ENCODE measurements at places on chromosomes 5 and 9. TPM values are rescaled to one million over a fixed set of nuclear protein-coding genes. Genes with fewer than 3 reads are reported as not detected.

- H3K36me3 ChIP-seq, result peaks cover 11% of the 10 kb centered on the region
- H3K27ac ChIP-seq, result peak within 1 kb of the TSS; percentile 98
- H3K4me1 ChIP-seq, result peaks cover 31% of the 10 kb centered on the region
- no peaks in the 10 kb centered on the region for H3K27me3 ChIP-seq
Observed at GRCh38 chr5:141968914-141969608, at the start of gene RNF14. Gene RNF14, plus strand, starts transcription at chr5:141969105. Its CDS starts 4,484 bp downstream, at chr5:141973589.

- no peak overlapping the region for H3K4me3 ChIP-seq
- H3K27me3 ChIP-seq, result no peaks in the 10 kb centered on the region
- H3K36me3 ChIP-seq, result no peaks in the 10 kb centered on the region
- H3K27ac ChIP-seq, result peak overlapping the region; percentile 44
Observed at GRCh38 chr9:111094433-111094924, 56.2 kb upstream of the LPAR1 start.

DNA sequence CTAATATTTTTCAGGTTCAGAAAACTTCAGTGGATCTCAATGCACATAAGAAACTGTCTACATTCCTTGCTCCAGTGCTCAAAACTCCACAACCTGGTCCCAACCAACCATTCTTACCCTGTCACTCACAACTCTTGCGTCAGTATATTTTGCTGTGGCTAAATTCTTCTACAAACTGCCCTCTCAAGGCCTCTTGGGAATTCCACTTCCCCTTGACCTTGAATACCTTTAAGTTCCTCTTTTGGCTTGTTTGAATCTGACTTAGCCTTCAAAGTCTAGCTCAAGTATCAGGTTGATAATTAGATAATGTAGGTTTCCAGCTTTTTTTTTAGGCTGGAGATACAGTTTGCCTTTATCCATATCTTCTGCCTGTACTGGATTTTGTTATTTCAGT lies 128.3 kb downstream of the SLF1 start:
- H3K36me3 ChIP-seq, result no peaks in the 10 kb centered on the region
- DNase-seq, result no peak
- H3K4me3 ChIP-seq, result no peak overlapping the region
- no peaks in the 10 kb centered on the region for H3K4me1 ChIP-seq
- H3K27me3 ChIP-seq, result peaks cover 6% of the 10 kb centered on the region

Gene GAS1
- 304 TPM for total RNA-seq

DNA sequence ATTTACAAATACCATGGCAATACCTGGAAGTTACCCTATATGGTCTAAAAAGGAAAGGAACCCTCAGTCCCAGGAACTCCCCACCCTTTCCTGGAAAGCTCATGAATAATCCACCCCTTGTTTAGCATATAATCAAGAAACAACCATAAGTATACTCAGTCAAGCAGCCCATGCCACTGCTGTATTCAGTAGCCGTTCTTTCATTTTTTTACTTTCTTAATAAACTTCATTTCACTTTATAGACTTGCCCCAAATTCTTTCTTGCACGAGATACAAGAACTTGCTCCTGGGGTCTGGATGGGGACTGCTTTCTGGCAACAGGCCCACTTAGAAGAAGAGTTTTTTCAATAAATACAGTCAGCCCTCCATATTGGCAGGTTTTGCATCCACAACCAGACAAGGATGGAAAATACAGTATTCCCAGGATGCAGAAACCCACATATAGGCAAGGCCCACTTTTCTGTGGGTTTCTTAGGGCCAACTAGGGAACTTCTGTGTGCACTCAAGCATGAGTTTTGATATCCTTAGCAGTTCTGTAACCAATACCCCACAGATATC lies 2.8 kb upstream of the TBCA start:
- no peak overlapping the region for H3K27ac ChIP-seq
- DNase-seq, result no peak
- peaks cover 1% of the 10 kb centered on the region for H3K36me3 ChIP-seq
- H3K4me1 ChIP-seq, result peaks cover 21% of the 10 kb centered on the region
- H3K27me3 ChIP-seq, result no peaks in the 10 kb centered on the region

DNA sequence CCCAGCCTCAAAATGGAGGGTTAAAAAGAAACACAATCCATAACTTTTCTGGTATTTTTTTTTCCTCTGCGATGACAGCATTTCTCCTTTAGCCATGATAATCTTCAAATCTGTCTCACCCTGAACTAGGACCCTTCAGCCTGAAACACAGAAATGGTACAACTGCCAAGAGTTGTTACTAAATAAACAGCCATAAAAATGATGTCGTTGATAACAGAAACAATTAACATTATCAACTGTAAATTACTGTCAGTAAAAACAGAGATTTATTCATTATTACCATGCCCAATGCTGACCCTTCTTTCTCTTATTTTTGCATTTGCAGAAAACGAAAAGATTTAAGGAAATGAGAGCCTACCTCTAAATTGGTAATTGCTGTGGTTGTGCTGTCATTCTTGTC lies 19.4 kb upstream of the MIER3 start:
- H3K36me3 ChIP-seq, result no peaks in the 10 kb centered on the region
- H3K27me3 ChIP-seq, result peaks cover 71% of the 10 kb centered on the region
- no peak for DNase-seq
- no peaks in the 10 kb centered on the region for H3K4me1 ChIP-seq

Gene HAUS6
- 8.6 TPM for total RNA-seq

- H3K27ac ChIP-seq, result no peak overlapping the region
- H3K4me3 ChIP-seq, result no peak overlapping the region
- no peaks in the 10 kb centered on the region for H3K27me3 ChIP-seq
- peaks cover 44% of the 10 kb centered on the region for H3K36me3 ChIP-seq
- peaks cover 5% of the 10 kb centered on the region for H3K4me1 ChIP-seq
Observed at GRCh38 chr5:119470851-119471451, 18.7 kb downstream of the HSD17B4 start.

Gene SEMA6A
- 2.3 TPM for total RNA-seq

Gene PCSK1
- not detected for total RNA-seq

DNA sequence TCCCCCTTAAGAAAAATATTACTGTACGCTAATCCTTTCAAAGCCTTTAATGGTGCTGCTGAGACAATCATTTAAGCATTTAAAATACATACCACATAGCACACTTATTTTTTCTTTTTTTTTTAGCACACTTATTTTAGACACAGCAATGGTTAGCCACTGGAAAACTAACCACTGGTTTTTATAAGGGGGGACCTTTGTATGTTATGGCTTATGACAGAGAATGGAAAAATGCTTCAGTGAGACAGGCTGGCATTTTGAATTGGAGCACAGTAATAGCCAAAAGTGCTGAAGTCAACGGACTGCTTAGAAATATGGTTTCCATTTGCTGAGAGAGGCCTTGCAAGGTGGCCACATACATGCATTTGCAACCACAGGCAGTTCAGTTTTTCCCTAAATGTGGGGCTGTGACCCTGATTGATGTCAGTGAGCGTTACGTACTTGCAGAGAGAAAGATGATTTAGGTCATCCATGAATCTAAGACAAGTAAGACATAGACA lies 28.5 kb downstream of the AOPEP start:
- no peak overlapping the region for H3K27ac ChIP-seq
- peaks cover 10% of the 10 kb centered on the region for H3K4me1 ChIP-seq
- no peaks in the 10 kb centered on the region for H3K27me3 ChIP-seq
- DNase-seq, result no peak
- no peak overlapping the region for H3K4me3 ChIP-seq

Gene TTC16
- not detected for total RNA-seq

Gene PCDHA3
- 0.19 TPM for total RNA-seq

Gene AQP7
- total RNA-seq, result not detected

Gene FCN2
- not detected for total RNA-seq

DNA sequence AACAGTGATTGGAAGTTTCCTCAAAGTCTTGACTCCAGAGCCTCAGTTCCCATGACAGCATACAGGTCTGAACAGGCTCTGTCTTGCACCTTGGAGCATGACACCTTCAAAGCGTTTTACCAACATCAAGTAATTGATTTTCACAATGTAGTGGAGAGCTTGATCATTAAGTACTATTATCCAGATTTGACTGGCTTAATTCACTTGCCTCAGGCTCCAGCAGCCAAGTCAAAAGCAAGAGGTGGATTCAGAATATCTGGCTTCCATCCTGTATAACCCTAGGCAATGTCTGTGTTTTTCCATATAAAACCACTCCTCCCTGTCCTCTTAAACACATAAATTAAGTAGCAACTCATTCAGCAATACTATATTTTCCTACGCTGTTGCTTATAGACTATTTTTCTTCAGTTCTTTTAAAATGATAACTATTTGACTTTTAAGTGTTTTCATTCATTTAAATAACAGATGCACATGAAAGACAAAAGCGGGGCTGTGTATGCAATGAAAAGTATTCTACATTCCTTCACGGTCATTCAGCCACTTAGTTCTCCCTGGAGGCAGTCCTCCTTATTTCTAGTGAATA lies 150.8 kb upstream of the RANBP3L start:
- H3K27ac ChIP-seq, result no peak overlapping the region
- H3K27me3 ChIP-seq, result peaks cover 16% of the 10 kb centered on the region
- DNase-seq, result no peak
- no peaks in the 10 kb centered on the region for H3K4me1 ChIP-seq

Gene ZNF618
- 35.1 TPM for total RNA-seq

GRCh38 chr9:123922431-123922830 lies 7.5 kb downstream of the DENND1A start:
- no peak for DNase-seq
- no peak overlapping the region for H3K4me3 ChIP-seq
- no peaks in the 10 kb centered on the region for H3K27me3 ChIP-seq
- H3K27ac ChIP-seq, result no peak overlapping the region

Gene WASHC1
- 15.0 TPM for total RNA-seq

- no peaks in the 10 kb centered on the region for H3K36me3 ChIP-seq
- no peak for DNase-seq
- H3K27me3 ChIP-seq, result no peaks in the 10 kb centered on the region
- no peak overlapping the region for H3K4me3 ChIP-seq
- H3K27ac ChIP-seq, result peak overlapping the region; percentile 100
Observed at GRCh38 chr9:127185181-127185580, 62.7 kb upstream of the ANGPTL2 start.

Gene FST
- total RNA-seq, result 10.5 TPM

Gene FIBCD1
- 17.5 TPM for total RNA-seq

Gene CLIC3
- total RNA-seq, result not detected
